ENCODE measurements at places on chromosomes 1 and 21. TPM values are rescaled to one million over a fixed set of nuclear protein-coding genes. Genes with fewer than 3 reads are reported as not detected.

Gene SYCP1
- polyA plus RNA-seq: not detected

Gene ADAMTS4
- 0.10 TPM for polyA plus RNA-seq

Gene KRTAP21-2
- polyA plus RNA-seq: not detected

Gene ANKRD65
- polyA plus RNA-seq: not detected

DNA sequence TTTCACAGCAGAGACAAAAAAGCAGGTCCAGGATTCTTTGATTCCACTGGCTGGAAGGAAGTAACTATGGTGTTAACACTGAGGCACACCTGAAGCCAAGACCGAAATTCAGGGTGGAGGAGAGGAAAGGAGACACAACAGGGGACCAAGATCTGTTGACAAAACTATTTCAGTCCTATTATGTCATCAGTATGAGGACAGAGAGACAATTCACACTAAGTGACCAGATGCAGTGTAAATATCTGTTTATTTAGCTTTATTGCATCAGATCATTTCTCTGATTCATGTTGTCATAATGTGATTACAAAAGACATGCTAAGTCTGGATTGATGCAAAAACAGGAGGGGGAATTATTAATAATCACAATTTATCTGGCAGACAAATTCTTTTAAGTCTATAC lies 118.8 kb downstream of the SIPA1L2 start:
- no peak overlapping the region for H3K27ac ChIP-seq
- no peak overlapping the region for H3K4me3 ChIP-seq
- no peaks in the 10 kb centered on the region for H3K4me1 ChIP-seq

- peaks cover 8% of the 10 kb centered on the region for H3K36me3 ChIP-seq
- peak overlapping the region; percentile 100 for H3K4me3 ChIP-seq
- peak; percentile 41 for DNase-seq
Measured at GRCh38 chr1:27872802-27873551, 633 bp downstream of the THEMIS2 start.

- H3K27me3 ChIP-seq: no peaks in the 10 kb centered on the region
- peaks cover 4% of the 10 kb centered on the region for H3K36me3 ChIP-seq
- H3K27ac ChIP-seq: no peak overlapping the region
- no peak for DNase-seq
- H3K4me1 ChIP-seq: no peaks in the 10 kb centered on the region
Measured at GRCh38 chr1:180270530-180271271, 40.6 kb downstream of the LHX4 start.

GRCh38 chr1:26541816-26542711 lies 12.5 kb downstream of the RPS6KA1 start:
- no peaks in the 10 kb centered on the region for H3K36me3 ChIP-seq
- peak overlapping the region; percentile 81 for H3K4me3 ChIP-seq
- H3K27me3 ChIP-seq: peaks cover 18% of the 10 kb centered on the region
- peaks cover 91% of the 10 kb centered on the region for H3K4me1 ChIP-seq

GRCh38 chr1:215606564-215607168 lies 39.6 kb downstream of the KCTD3 start:
- H3K27me3 ChIP-seq: no peaks in the 10 kb centered on the region
- H3K36me3 ChIP-seq: peaks cover 9% of the 10 kb centered on the region
- no peak overlapping the region for H3K27ac ChIP-seq
- no peak for DNase-seq

DNA sequence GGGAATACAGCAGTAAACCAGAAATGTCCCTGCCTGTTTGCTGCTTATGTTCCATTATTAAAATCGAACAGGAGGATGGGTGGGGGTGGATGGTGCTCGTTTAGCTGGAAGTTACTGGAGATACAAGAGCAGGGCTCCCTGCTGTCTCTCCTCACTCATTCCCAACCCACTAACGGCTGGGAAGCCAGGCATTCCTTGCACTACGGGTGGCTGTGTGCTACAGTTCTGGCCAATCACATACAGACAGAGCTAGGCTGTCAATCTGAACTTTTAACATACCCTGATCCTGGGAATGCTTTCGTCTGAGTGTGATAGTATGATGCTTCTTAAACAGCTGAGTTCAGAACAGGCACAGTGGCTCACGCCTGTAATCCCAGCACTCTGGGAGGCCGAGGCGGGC lies 7.0 kb downstream of the SIPA1L2 start:
- H3K36me3 ChIP-seq: no peaks in the 10 kb centered on the region
- DNase-seq: no peak
- H3K4me1 ChIP-seq: peaks cover 7% of the 10 kb centered on the region
- no peak overlapping the region for H3K4me3 ChIP-seq
- peaks cover 3% of the 10 kb centered on the region for H3K27me3 ChIP-seq

DNA sequence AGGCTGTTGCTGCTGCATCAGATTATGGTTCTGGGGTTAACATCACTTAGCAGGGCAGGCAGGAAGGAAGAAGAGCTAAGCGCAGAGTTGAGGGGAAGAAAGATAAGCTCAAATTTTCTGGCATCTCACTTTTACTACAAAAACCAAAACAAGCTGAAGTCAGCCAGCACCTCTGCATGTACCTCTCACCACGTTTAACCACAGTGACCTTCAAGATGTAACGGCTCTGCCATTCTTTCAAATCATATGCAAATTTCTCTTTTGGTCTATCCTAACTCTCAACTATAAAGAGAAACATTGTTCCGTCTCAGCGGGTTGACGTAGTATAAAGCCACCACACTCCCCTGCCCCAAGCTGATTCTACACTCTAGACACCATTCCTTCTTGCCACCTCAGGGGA lies 154.4 kb downstream of the OMA1 start:
- peaks cover 3% of the 10 kb centered on the region for H3K27me3 ChIP-seq
- H3K27ac ChIP-seq: no peak overlapping the region
- peak; percentile 73 for DNase-seq
- H3K36me3 ChIP-seq: no peaks in the 10 kb centered on the region

DNA sequence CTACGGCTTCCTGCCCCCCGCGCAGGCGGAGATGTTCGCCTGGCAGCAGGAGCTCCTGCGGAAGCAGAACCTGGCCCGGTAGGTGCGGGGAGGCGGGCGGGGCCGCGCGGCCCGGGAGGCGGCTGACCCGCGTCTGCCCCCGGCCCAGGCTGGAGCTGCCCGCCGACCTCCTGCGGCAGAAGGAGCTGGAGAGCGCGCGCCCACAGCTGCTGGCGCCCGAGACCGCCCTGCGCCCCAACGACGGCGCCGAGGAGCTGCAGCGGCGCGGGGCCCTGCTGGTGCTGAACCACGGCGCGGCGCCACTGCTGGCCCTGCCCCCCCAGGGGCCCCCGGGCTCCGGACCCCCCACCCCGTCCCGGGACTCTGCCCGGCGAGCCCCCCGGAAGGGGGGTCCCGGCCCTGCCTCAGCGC lies 16.6 kb downstream of the NOC2L start:
- H3K27ac ChIP-seq: no peak overlapping the region
- peaks cover 10% of the 10 kb centered on the region for H3K27me3 ChIP-seq
- peaks cover 8% of the 10 kb centered on the region for H3K4me1 ChIP-seq
- H3K4me3 ChIP-seq: no peak overlapping the region
- H3K36me3 ChIP-seq: peaks cover 8% of the 10 kb centered on the region
- DNase-seq: no peak

GRCh38 chr21:39852726-39853500 lies 14.3 kb upstream of the PCP4 start:
- H3K27ac ChIP-seq: no peak overlapping the region
- DNase-seq: no peak
- H3K4me1 ChIP-seq: no peaks in the 10 kb centered on the region
- no peak overlapping the region for H3K4me3 ChIP-seq
- no peaks in the 10 kb centered on the region for H3K27me3 ChIP-seq
- H3K36me3 ChIP-seq: no peaks in the 10 kb centered on the region

GRCh38 chr21:33238565-33239255 lies 9.0 kb downstream of the IFNAR2 start:
- peaks cover 92% of the 10 kb centered on the region for H3K4me1 ChIP-seq
- H3K36me3 ChIP-seq: peaks cover 5% of the 10 kb centered on the region
- H3K4me3 ChIP-seq: peak overlapping the region; percentile 73
- H3K27me3 ChIP-seq: no peaks in the 10 kb centered on the region
- DNase-seq: peak; percentile 53
- peak overlapping the region; percentile 93 for H3K27ac ChIP-seq

DNA sequence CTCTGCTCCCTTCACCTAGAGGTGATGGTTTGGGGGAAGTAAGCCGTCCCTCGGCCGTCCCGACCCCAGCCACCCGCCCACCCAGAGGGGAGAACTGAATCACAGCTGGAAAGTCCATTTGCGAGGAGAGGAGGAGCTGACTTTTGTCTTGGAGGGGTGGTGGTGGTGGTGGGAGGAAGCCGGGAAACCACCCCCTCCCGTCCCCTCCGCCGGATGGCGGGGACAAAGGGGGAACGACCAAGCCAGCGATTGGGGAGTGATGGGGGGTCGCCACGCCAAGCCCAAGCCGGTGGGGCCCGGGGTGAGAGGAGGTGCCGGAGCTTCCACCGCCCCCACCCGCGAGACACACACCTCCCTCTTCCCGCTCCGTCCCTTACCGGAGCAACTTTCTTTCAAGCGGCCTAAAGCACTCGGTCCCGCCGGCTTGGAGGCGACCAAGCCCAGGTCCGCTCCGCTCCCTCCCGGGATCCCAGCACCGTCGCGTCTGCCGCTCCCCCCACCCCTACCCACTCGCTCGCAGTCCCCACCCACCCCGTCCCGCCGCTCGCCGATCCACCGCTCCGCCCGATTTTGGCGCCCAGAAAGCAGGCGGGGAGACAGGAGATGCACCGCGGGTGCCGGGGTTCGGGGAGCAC lies 540 bp downstream of the ARHGEF2 start:
- DNase-seq: peak; percentile 39
- H3K27ac ChIP-seq: peak overlapping the region; percentile 89
- no peaks in the 10 kb centered on the region for H3K36me3 ChIP-seq
- H3K4me1 ChIP-seq: peaks cover 88% of the 10 kb centered on the region
- peaks cover 19% of the 10 kb centered on the region for H3K27me3 ChIP-seq
- H3K4me3 ChIP-seq: peak overlapping the region; percentile 94

DNA sequence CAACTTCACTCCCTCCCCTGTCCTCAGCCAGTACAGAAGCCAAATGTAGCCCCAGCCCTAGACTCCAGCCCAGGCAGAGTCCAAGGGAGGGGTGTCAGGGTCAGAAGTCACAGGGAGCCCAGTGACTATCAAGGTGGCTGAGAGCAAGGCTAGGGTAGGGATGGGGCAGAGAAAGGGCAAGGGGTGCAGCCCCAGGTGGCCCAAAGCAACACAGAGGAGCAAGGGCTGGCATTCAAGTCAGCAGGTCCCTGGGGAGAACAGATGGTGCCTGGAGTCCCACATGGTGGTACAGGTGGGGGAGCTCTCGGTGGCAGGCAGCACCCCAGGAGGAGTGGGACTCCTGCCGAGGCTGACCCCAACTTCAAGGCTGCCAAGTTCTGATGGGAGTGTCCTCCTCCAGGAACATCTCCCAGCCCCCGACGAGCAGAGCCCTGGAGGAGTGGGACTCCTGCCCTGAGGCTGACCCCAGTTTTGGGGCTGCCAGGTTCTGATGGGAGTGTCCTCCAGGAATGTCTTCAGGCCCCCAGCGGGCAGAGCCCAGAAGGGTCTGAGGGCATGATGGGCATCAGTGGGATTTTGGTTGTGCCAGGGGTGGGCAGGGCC lies 3.7 kb upstream of the DVL1 start:
- H3K4me3 ChIP-seq: no peak overlapping the region
- H3K27me3 ChIP-seq: peaks cover 4% of the 10 kb centered on the region
- H3K36me3 ChIP-seq: no peaks in the 10 kb centered on the region
- H3K27ac ChIP-seq: no peak overlapping the region
- DNase-seq: no peak

GRCh38 chr1:53272349-53272748 lies 34.0 kb upstream of the MAGOH start:
- no peaks in the 10 kb centered on the region for H3K4me1 ChIP-seq
- no peaks in the 10 kb centered on the region for H3K27me3 ChIP-seq
- peaks cover 10% of the 10 kb centered on the region for H3K36me3 ChIP-seq
- H3K27ac ChIP-seq: no peak overlapping the region

DNA sequence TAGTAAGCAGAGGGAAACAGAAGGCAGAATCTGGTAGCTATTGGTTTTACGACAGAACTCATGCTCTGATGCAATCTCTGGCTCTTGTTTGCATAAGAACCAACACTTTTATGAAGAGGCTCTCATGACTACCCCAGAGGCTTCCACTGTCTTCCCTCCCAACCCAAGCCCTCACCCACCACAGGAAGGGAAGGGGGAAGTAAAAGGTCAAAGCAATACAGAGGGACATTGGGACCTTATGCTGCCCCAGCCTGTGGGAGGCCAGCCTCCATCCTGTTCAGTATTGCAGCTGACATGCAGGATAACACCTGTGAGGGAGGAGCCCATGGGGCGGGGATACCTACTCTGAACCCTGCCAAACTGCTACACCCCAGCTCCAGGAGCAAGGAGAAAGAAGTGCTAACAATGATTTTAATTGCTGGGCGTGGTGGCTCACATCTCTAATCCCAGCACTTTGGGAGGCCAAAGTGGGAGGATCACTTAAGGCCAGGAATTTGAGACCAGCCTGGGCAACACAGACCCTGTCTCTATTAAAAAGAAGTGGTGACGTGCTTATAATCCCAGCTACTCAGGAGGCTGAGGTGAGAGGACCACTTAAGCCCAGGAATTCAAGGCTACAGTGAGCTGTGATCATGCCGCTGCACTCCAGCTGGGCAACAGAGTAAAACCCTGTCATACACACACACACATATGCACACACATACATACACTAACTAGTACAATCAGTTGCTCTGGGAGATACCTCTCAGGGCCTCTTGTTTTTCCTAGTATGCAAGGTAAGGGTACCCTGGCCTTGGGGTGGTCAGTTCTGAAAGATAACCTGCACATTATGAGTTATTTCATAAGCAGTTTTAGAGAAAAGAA lies 9.5 kb downstream of the MR1 start:
- no peaks in the 10 kb centered on the region for H3K27me3 ChIP-seq
- peak overlapping the region; percentile 95 for H3K27ac ChIP-seq
- peaks cover 7% of the 10 kb centered on the region for H3K36me3 ChIP-seq
- H3K4me1 ChIP-seq: peaks cover 57% of the 10 kb centered on the region
- H3K4me3 ChIP-seq: peak overlapping the region; percentile 58

DNA sequence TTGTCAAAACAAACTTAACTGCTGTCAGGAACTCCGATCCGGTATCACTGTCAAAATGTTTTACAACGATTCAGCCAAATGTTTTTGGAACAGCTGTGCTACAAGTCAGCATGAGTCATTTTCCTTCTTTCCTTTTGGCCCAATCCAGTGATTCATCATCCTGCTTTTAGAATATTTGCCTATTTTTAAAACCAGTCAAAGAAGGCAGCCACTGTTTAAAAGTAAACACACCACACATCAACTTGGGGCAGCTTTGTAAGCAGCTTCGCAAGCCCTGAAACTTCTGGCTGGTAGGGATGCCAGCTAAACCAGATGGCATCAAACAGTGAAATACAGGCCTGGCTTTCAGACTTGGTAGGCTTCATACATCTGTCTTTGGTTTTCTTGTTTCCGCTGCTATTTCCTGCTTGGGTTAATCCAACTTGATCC lies 14.9 kb downstream of the MAP3K7CL start:
- H3K4me3 ChIP-seq: peak overlapping the region; percentile 5
- H3K27me3 ChIP-seq: no peaks in the 10 kb centered on the region
- DNase-seq: no peak
- no peak overlapping the region for H3K27ac ChIP-seq
- peaks cover 31% of the 10 kb centered on the region for H3K4me1 ChIP-seq

DNA sequence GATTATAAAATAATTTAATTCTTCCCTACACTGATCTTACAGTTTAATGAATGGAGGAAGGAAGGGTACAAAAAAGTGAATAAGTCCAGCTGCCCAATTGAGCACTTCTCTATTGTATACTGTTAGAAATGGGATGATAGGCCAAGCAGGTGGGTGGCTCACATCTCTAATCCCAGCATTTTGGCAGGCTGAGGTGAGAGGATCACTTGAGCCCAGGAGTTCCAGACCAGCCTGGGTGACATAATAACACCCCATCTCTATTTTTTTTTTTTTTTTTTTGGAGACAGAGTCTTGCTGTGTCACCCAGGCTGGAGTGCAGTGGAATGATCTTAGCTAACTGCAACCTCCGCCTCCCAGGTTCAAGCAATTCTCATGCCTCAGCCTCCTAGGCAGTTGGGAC lies 57.5 kb downstream of the ATP2B4 start:
- no peak overlapping the region for H3K4me3 ChIP-seq
- peaks cover 78% of the 10 kb centered on the region for H3K4me1 ChIP-seq
- H3K36me3 ChIP-seq: peaks cover 19% of the 10 kb centered on the region
- no peak for DNase-seq
